ENCODE measurements at places on chromosomes 13 and 19.

DNA sequence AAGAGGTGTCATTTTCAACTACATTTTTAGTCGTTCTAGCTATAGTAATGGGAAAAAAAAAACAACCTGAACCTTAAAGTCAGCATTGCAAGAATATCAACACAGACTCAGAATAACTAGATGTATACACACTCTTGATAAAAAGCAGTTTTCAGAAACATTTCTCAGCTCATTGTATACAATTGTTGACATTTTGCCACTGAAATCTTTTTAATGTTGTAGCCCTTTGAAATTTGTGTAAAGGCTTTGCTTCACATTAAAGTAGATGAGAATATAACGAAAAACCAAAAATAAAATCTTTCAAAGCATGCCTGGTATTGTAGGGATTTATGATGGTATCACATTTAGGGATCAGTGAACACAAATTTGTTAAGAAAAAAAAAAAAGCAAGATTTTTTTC lies 87.2 kb upstream of the SLC10A2 start:
- DNase-seq = no peak

GRCh38 chr19:872266-872951 lies 12.9 kb downstream of the CFD start:
- DNase-seq = peak; percentile 79

DNA sequence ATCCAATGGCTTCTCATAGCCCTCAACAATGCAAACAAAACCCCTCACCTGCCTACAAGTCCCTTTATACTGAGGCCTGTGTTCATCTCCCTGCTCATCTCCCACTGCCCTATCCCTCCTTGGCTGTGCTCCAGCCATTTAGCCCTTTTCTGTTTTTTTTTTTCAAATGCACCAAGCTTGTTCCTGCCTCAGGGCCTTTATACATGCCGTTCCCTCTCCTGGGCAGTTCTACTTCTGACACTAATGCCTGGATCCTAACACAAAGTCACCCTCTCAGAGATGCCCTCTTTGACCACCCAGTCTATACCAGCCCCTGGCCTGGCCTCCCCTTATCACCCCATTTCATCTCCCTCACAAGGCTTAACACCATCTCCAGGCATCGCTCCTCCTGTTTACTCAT lies 26.9 kb downstream of the ZNF574 start:
- no peak for DNase-seq

- peak; percentile 28 for DNase-seq
Observed at GRCh38 chr13:75761369-75761768, 125.2 kb downstream of the LMO7 start.

GRCh38 chr13:44508562-44509077 lies 67.5 kb downstream of the TSC22D1 start:
- no peak for DNase-seq

DNA sequence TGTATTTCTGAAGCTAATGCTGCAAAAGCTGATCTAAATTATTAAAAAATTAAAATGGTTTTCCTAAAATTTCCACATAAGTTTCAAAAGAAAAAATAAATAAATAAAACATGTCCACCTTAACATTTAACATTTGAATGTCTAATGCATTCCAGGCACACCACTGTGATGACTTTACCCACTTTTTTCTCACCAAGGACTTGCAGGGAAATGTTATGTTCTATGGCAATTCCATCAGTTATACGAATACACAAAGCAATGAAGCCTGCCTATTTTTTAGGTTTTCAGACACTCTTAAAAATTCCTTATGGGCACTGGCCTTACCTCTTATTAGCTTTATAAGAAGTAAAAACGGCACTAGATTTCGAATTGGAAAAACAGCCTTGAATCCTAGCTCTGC lies 10.2 kb downstream of the TSC22D1 start:
- no peak for DNase-seq

- no peak for DNase-seq
Observed at GRCh38 chr19:32251634-32252332, 93.6 kb upstream of the ZNF507 start.

GRCh38 chr13:58879114-58879513 lies 1247.6 kb downstream of the PCDH17 start:
- no peak for DNase-seq

DNA sequence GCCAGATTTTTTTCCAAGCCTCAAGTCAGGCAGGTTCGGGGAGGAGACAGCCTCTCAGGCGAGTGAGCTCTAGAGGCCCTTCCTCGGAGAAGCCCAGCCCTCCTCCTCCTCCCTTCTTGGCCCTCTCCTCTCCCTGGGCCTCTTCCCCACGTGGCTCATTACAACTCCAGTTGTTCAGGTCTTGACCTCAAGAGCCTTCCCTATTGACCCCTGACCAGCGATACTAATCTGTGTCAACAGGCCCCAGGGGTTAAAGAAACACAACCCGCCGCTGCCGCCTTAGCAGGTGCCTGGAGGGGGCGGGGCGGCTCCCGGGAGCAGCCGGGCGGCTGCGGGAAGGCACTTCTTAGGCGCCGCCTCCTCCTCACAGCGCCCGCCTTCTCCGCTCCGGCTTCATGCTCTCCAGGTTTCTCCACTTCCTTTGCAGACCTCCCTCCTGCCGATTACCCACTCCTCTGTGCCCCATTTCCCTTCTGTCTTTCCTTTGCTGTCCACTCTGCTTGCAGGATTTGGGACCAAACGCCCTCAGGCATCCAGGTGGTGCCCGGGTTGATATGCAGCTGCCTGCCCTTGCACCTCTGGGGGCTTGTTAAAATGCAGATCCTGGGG lies 51.0 kb downstream of the LYL1 start:
- peak; percentile 40 for DNase-seq

DNA sequence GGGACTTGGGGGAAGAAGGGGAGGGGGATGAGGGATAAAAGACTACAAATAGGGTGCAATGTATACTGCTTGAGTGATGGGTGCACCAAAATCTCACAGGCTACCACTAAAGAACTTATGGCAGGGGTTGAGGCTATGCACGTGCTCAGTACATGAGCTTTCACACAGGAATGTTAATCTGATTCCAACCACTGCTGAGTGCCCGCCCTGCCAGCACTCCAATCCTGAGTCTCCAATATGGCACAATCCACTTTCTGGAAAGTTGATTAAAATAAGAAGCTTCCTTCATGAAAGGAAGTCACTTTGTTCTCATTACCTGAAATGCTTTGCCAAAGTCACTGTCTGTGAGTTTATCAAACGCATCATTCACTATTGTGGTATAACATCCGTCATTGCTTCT lies 463.0 kb downstream of the IRS2 start:
- no peak for DNase-seq

DNA sequence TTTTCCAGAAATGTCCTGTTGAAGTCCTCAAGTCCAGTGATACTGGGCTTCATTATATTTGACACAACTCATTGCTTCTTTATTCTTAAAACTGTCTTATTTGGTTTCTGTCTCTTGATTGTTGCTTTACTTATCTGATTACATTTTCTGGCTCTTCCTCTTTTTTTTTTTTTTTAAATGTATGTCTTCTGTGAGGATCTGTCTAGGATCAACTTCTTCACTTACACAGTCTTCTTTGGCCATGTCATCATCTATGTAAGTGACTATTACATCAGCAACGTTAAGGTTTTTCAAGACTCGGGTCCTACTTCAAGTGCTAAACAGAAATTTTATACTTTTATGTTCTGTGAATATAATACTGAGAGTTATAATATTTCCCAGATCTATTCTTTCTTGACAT lies 162.1 kb downstream of the PDS5B start:
- no peak for DNase-seq

GRCh38 chr13:106850973-106851650 lies 283.2 kb upstream of the ARGLU1 start:
- no peak for DNase-seq

GRCh38 chr13:39768962-39769361 lies 113.5 kb downstream of the COG6 start:
- no peak for DNase-seq

- DNase-seq = no peak
Observed at GRCh38 chr19:39438270-39438934, 2.7 kb upstream of the RPS16 start.

DNA sequence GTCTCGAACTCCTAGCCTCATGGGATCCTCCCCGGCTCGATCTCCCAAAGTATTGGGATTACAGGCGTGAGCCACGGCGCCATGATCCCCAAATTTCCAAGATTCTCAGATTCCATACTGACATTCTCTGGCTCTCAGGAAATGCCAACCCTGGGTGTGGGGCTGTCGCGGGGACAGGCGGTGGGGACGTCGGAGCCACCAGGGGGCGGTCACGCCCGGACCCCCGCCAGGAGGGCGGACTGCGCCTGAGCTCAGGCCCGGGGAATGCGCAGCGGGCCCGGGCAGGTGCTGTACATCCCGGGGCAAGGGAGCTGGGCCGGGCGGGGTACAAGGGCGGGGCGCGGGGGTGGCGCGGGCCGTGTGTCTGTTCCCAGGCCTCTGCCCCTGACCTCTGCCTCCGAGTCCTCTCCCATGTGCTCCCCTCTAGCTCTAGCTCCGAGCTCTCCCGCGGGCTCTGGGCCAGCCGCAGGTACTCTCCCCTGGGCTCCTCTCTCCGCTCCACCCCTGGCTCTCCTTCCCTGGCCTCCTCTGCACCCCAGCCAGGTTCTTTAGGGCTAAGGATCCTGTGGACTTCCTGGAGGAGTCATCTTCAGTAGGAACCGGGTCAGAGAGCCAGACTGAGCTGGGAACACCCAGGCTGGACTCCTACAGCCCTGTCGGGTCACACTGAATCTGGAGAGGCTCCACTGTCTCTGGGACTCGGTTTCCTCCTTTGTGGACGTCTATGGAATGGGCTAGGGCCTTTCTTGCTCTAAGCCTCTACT lies 2.4 kb downstream of the PPP1R13L start:
- DNase-seq = peak; percentile 57

DNA sequence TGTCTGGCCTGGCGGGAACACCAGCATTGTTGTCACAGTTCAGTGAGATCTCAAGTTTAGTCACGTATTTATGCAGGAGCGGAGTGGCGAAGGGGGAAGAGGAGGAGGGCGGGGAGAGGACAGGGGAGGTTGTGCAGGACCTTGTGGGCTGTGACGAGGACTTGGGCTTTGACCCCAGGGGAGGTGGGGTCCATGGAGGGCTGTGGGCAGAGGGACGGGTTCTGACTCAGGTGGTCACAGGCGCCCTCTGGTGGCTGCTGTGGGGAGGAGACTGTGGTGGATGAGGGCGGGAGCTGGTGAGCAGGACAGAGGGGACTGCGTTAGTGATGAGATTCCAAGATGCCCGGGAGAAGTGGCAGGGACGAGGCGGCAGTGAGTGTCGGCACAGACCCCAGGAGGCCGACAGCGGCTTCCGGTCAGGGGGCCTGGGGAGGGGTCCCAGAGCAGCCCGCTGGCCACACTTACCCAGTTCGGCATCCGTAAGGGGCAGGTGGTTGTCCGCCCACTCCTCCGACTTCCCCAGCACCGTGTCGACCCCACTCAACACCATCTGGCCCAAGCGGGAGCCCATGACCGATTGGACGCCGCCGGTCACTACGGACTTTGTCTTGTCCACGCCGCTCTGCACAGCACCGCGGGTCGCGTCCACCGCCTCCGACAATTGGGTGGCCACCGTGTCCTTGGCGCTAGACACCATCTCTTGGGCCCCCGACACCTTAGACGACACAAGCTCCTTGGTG lies 15.7 kb downstream of the PLIN3 start:
- DNase-seq = peak; percentile 84

DNA sequence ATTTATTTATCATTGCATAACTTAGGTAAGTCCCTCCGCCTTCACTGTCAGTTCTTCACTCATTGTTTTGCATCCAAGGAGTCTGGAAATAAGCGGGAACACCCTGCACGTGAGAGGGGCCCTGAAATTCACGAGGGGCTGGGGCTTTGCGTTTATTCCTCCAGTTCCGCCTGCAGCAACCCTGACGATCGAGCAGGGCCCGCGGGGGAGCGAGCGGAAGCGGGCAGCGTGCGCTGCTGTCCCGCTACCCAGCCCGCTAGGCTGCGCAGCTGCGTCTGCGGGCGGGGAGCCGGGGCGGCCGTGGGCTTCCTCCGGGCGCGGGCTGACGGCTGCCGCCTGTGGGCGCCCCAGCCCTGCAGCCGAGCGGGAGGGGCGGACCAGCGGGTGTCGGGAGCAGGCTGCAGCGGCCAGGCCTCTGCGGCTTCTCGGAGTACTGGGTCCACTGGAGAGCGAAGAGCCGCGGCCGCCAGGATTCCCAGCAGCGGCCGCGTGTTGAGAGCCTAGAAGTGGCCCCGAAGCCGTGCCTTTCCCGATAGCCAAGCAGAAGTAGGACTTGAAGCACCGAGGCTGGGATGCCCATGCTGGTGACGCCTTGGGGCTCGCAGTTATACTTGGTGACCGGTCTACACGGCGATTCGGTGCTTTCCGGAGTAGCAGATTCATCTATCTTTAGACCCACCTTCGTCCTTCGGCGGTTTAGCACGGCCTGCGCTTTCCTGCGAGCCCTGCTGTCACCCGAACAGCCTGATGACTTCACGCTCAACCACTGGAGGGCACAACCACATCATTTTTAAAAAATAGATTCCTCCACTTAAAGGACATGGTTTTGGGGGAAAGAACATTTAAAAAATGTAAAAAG lies 32.9 kb upstream of the SACS start:
- DNase-seq = peak; percentile 81

- DNase-seq = no peak
Observed at GRCh38 chr13:27276188-27276587, 5.6 kb downstream of the RASL11A start.

GRCh38 chr13:90867336-90867683 lies 480.2 kb upstream of the MIR17HG start:
- DNase-seq = peak; percentile 22

GRCh38 chr13:84961023-84961422 lies 838.2 kb downstream of the SLITRK6 start:
- no peak for DNase-seq

DNA sequence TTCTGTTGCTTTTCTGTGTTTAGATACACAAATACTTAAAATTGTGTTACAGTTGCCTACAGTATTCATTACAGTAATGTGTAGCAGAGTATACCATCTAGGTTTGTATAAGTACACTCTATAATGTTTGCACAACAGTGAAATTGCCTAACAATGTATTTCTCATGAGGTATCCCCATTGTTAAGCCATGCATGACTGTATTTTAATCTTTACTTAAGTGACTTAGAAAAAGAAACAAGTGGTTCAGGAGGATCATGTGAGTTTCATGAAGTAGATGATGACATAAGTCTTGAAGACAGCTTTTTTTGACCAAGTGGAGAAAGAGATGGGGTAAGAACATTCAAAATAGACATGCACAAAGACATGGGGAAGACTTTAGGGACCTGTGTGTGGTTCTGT lies 8.4 kb upstream of the KCTD4 start:
- DNase-seq = no peak

- DNase-seq = no peak
Observed at GRCh38 chr13:70324519-70324918, 216.3 kb upstream of the KLHL1 start.

GRCh38 chr19:11092181-11092538 lies 2.9 kb downstream of the LDLR start:
- peak; percentile 29 for DNase-seq
